DMS153 (cell line): ENCODE measurements at places on chromosomes 16 and 17.

GRCh38 chr16:50505714-50506542 is 42.3 kb upstream of the NKD1 start:
- DNase-seq, result peak; percentile 77

DNA sequence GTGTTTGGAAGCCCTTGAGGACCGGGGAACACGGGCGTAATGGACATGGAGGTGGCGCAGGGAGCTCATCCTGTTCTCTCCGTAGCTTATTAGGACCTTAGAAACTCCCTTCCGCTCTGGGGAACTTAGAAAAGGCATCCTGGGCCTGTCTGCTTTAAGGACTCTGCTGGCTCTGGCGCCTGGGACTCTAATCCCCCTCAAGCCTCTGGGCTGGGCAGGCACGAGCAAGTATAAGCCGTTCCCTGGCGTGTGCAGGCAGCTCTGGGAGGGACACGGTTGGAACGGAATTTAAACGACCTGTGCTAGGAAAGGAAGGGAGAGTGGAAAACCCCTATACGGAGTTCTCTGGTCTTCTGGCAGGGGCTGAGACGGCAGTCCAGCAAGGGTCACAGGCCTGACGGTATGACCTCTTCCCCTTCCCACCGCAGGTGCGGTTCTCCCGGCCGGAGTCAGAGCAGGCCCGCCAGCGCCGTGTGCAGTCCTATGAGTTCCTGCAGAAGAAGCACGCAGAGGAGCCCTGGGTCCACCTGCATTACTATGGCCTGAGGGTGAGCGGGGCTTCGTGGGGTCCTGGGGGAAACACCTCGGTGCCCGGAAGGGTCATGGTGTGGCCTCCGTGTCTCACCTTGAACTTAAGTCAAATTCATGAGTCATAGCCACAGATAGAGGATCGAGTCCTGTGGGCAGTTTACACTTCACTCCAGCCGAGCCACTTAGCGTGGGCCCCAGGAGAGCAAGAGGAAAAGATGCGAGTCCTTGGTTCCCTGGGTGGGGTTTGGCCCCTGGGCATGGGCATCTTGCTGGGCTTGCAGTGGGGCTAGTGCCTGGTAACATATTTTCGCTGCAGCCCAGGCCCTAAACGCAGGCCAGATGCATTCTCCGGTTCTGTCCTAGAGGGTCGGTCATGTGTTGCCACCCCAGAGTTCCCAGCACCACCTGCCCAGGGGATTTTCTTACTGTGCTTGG is 17.7 kb downstream of the POLR3E start:
- no peak for DNase-seq

GRCh38 chr17:65442691-65443090 is 118.8 kb downstream of the AXIN2 start:
- DNase-seq, result no peak

DNA sequence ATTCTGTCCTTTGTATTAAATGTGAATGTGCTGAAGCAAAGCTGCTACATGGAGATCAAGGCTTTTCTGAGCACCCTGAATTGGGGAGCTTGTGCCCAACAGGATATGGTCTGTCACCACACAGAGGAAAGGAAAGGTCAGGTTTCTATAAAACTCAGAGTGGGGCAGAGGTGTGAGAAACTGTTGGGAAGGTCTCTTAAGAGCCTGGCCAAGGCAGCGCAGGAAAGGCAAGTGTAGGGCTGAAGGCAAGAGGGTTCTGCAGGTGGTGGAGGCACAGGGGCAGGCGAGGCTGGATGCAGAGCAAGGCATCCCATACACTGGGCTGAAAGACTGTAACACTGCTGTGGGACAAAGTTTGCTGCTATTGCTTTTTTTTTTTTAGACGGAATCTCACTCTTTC is 8.1 kb downstream of the COX6A2 start:
- DNase-seq, result no peak

GRCh38 chr17:73133911-73134649 is 30.7 kb upstream of the SSTR2 start:
- DNase-seq, result no peak

GRCh38 chr17:1031711-1032110 is 34.8 kb downstream of the TIMM22 start:
- no peak for DNase-seq

DNA sequence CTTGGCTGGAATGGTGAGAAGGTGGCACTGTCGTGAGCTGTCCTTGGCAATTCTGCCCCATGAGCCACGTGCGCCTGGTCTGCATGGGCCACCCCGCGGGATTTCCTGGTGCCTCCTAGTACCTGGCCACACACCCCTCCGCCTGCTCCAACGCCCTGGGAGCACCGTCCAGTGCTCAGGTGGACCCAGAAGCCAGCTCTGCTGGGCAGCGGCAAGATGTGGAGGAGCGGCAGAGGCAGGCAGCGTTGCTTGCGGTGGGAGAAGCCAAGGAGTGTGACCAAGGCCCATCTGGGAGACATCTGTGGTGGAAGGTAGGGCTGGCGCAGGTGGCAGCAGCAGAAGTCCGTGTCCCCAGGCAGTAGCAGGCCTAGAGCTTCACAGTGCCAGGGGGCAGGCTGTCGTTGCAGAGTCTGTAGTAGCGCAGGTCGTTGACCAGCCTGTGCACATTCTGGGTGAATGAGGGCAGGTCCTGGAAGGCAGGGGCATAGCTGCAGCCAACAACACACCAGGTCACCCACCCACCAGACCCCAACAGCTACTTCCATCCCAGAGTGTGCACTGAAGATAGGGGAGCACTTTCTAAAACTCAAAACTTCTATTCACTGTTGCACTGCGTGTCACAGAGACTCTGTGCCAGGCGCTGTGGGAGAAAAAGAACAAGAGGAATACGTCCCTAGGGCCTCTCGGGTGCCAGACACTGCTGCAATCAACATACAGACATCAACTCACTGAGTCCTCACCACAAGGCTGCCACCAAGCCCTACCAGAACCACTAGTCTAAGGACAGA is 34.9 kb upstream of the GSG1L start:
- DNase-seq, result no peak

GRCh38 chr16:47731252-47731651 is 270.1 kb downstream of the PHKB start:
- DNase-seq, result no peak

DNA sequence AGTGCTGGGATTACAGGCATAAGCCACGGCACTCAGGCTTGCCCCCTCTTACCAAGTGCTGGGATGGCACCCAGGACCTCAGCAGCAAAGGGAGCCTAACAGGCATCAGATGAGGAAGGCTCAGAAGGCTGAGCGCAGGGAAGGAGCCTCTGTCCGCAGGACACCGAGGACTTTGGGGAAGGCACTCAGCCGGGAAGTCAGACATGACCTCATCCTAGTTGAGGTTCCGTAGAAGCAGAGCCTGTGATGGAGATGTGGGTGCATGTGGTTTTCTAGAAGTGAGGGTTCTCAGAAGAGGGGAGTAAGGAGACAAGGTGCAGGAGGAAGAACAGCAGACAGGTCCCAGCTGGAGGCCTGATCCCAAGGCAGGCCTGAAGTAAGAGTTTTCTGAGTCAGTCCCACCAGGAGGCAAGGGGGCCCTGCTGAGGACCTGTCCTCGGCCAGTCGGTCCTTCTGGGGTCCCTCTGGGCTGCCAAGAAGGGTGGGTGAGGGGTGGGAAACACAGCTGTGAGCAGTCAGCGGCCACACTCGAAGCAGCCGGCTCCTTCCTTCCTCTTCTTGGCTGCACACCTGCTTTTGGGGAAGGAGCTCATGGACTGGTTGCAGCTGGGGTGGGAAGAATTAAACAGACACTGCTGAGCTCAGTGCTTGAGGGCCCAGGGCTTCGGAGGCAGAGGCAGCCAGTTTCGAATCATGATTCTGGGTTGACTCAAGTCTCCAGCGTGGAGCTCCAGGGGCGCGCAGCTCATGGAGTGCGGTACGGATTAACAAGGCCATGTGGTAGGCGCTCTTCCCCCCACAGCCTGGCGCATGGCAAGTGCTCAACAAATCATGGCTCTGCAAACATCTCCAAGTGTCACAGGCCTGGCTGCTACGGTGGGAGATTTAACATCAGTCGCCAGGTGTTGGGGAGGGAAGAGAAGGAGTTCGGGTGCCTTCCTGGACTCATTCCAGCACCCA is 38.9 kb upstream of the SNN start:
- no peak for DNase-seq

GRCh38 chr16:14452066-14452465 is 178.0 kb downstream of the PARN start:
- DNase-seq, result no peak

DNA sequence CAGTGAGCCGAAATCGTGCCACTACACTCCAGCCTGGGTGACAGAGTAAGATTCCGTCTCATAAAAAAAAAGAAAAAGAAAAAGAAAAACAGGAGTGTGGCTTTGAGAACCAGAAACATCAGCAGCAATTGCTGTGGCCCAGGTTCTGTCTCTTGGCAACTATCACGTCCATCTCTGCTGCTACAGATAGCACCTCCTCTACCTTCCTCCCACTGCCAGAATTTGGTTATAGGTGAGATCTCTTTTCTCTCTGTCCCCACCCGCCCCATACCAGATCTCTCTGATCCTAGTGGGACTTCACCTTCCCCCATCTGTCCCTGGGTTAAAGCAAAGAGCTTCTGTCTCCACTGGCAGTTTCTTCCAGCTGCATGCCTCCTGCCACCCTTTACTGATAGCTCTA is 3.1 kb downstream of the TLCD2 start:
- DNase-seq, result no peak

DNA sequence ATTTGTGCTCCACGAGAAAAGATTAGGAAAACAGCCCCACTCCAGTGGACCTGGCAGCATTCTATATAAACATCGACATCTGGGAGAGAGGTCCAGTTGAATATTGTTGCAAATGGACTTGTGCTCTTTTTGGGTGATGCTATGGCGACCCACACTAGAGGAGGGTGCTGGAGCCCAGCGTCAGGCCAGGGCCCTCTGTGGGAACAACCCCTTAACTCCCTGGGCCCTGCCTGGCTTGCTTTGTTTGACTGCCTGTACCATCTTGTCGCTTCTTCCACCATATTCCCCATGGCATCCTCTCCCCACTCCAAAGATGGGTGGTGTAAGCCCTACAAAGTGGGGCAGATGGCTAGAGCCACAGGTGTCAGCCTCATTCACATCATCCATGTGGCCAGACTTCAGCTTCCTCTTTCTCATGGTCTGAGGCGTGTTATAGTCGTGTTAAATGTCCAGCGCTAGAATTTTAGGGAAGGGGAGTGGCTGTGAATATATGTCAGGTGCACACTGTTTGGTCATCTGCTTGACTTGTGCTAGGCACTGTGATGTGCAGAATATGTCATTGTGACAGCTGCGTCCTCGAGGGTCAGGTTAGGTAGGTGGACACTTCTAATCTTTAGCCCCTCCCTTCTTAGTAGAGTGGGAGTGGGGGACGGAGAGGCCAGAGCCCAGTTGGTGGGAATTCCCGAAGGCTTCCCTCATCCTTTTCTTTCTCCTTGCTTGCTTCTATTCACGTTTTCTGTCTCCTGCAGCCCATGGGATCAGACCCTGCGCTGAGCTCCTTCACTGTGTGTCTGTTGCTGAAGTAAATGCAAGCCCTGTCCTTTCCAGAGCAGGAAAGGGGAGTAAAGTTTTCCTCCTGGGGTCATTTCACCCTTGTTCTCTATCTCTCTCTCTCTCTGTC is 49.8 kb downstream of the MPRIP start:
- DNase-seq, result no peak

DNA sequence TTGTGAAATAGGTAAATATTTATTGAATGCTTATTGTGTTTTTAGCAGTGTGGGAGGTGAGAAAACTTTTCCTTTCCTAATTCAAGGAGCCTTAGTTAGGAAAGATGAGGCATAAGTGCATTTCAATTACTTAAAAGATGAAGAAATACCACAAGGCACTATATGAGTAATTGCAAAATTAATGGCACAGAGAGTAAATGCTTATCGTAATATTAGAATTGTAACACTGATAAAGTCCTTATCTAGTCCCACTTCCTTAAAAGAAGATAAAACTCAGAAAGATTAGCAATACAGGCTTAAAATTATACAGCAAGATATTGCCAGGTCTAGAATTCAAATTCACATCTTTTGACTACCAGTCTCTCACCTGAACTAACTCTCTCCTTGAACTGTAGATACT is 232.6 kb upstream of the TBX2 start:
- DNase-seq, result no peak

DNA sequence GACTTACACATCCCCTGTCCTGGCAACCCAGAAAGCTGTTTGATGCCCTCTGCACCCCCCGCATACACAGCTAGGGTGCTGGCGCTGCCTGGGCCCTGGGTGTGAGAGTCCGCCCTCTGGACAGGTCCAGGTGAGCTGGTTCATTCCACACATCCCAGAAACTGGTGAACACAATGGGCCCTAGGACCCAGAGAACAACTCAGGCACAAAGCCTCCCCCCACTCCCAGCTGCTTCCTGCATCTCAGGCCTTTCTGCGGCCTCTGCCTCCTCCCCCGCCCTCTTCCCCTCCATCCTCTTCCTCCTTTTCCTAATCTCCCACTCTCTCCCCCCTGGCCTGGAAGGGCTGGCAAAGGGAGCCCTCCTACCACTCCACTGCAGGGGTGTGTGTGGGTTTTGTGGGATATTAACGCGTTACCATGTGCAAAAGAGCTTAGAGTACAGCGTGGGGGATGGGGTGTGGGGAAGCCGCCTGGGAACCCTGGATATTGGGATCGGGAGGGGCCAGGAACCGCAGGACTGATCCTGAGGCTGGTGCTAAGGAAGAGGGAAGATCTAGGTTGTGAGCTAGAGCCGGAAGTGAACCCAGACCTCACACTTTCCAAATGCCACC is 1.6 kb upstream of the PPP1R9B start:
- DNase-seq, result peak; percentile 79

DNA sequence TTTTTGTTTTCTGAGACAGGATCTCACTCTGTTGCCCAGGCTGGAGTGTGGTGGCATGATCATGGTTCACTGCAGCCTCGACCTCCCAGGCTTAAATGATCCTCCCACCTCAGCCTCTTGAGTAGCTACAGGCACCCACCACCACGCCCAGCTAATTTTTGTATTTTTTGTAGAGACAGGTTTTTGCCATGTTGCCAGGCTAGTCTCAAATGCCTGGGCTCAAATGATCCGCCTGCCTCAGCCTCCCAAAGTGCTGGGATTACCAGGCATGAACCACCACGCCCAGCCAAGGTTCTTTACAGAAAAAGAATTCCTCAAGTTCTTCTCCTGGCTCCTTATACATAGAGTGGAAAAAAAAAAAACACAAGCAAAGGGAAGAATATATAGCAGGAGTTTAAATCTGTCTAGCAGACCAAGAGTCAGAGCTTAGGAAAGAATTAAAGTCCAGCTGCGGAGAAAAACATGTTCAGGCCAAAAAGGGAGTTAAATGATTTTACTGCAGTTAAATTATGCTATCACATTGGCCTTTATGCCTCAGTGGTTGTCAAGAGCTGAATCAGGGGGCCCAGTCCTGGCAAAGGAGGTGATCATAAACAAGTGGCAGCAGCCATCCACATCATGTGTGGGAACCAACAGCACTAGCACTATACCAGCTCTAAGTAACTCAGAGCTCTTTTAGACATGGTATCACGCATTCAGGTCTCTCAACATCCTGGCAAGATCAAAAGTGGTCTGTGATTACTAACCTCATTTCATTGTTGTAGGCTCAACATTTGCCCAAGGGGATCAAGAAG is 39.3 kb downstream of the LIG3 start:
- no peak for DNase-seq

DNA sequence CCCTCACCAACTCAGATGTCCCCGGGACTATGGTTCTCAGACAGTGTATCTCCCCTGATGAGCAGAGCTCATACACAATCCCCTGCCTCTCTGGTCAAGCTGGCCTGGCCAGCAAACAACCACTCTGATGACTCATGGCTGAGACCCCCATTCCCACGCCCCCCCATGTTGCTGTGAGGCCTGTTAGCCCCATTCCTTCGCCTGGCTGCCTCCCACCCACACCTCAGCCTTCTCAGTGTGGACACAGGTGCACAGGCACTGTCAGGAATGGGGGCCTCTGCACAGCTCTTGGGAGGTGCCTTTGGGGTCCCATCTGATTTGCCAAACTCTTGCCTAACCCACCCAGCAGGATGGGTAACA is 80.2 kb downstream of the CNGB1 start:
- DNase-seq, result no peak

- no peak for DNase-seq
These were observed 37.4 kb upstream of the CDH13 start for GRCh38 chr16:82589407-82589806.
